Stimulated activated CD8-positive, alpha-beta memory T cell treated with anti-CD3 and anti-CD28 coated beads, Interleukin-7, amount 100 ng/mL, for 1 hour (primary cell): ENCODE measurements at places on chromosomes 3 and 15.

GRCh38 chr3:156488767-156489166 lies 66.2 kb downstream of the SSR3 start:
- no peak for DNase-seq

- DNase-seq: no peak
These were observed 32.3 kb downstream of the FSTL1 start for GRCh38 chr3:120418446-120418845.

DNA sequence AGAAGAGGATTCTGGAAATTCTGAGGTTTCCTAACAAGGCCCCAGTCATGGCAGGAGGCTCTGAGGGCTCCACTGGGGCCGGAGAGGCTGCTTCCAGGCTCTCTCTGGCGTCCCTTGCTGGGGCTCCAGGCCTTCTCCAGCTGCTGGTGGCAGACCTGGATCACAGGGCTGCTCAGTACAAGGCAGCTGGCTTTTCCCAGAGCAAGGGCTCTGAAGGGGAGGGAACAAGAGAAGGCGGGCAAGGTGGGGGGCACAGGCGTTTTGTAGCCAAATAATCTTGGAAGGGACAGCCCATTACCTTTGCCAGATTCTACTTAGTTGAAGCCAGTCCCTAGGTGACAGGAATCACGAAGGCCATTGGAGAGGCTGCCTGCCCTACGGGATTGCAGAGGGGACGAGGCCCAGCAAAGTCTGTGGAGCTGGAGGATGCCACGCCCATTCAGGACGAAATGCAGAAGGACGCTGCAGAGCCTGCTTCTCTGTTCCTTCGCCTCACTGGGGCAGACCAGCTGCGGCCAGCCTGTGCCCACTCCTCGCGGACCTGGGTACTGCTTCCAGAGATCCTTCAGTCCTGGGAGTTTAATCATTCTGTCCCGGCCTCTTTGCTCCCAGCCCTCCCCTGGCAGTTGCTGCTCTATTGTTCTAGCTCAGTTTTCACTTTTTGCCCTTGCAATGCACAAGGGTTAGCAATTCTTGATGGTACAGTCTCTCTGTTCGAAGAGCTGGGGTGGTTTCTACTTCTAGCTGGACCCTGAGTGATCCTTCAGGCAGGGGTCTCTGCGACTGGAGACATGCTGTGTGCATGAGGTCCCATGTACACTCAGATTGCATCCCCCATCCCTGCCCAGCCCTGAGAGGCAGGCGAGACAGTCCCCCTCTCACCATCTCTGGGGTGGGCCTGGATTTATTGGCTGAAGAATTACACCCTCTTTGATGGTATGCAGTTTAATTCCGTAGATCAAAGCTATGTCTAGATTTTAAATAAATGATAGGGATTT lies 149.3 kb upstream of the MEF2A start:
- no peak for DNase-seq

- DNase-seq: no peak
These were observed 3.7 kb upstream of the WDR82 start for GRCh38 chr3:52281981-52282801.

DNA sequence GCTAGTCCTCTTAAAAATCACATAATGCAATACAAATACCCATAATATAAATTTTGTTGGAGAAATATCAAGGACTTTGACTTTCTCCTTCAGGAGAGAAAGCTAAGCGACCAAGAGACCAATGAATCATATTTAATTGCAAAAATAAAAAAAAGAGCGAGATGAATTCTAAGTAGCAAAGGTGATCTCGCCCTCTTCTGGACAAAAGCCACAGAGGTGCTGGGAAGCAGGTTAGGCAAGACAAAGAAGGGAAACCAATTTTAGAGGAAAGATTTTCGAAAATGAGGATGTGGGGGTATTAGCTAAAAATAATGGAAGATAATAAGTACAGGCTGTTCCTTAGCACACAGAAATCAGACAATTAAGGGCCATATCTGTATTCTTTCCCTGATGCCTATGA lies 111.4 kb upstream of the PLAAT1 start:
- DNase-seq: no peak

- DNase-seq: no peak
These were observed 247.5 kb downstream of the DTWD1 start for GRCh38 chr15:49868348-49868747.

DNA sequence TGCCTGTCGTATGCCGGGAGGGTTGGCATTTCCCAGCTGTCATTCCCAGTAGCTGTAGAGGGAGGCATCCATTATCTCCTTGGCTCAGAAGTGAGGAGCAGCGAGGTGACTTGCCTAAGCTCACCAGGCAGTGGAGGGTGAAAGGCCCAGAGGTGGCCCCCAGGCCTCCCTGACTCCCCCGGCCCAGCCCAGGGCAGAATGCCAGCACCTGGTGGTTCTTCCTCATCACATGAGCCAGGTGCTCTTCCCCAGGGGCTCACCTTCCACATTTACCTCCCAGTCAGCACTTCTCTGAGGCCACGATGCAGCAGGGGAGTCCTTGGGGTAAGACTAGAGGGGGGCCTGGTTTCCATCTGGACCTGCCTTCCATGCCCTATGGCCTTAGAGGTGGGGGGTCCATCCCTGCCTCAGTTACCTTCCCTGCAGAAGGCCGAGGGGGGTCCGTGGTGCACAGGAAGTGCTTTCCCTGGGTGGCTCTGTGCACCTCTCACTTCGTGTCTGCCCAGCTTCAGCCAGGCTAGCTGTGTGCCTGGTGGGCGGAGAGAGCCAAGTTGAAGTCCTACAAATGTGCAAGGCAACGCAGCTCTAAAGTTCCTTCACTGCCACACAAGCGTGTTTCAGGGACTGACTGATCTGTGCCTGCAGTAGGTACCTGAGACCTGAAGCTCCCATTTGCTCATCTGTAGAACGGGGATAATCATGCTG lies 70.3 kb upstream of the PLXNA1 start:
- no peak for DNase-seq

- DNase-seq: no peak
These were observed 29.3 kb downstream of the FBLN2 start for GRCh38 chr3:13578251-13578650.

DNA sequence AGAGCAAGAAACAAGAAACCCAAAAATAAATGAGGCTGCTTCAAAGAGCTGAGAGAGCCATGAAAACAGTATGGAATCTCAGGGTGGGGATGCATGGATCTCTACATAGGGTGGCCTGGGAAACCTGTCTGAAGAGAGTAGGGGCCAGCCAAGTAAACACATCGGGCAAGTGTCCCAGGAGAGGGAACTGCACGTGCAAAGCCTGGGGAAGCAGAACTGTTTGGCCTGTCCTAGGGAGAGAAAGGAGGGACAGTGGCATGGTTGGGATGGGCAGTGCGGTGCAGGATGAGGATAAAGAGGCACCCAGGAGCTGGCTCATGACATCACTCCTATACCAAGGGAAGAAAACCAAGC lies 269.0 kb upstream of the ST8SIA2 start:
- no peak for DNase-seq

DNA sequence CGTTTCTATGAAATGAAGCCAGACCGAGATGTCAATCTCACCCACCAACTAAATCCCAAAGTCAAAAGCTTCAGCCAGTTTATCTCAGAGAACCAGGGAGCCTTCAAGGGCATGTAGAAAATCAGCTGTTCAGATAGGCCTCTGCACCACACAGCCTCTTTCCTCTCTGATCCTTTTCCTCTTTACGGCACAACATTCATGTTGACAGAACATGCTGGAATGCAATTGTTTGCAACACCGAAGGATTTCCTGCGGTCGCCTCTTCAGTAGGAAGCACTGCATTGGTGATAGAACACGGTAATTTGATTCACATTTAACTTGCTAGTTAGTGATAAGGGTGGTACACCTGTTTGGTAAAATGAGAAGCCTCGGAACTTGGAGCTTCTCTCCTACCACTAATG lies 41.9 kb upstream of the TRA2B start:
- DNase-seq: no peak

- no peak for DNase-seq
These were observed 37.3 kb downstream of the CD47 start for GRCh38 chr3:108053483-108053882.

GRCh38 chr3:42339321-42339720 lies 71.1 kb downstream of the LYZL4 start:
- DNase-seq: no peak

GRCh38 chr3:86737517-86737916 lies 253.4 kb downstream of the VGLL3 start:
- no peak for DNase-seq

- DNase-seq: no peak
These were observed 70.6 kb downstream of the ATP13A4 start for GRCh38 chr3:193483988-193484539.

GRCh38 chr3:8875836-8876235 lies 87.4 kb downstream of the RAD18 start:
- DNase-seq: no peak

GRCh38 chr15:74839526-74840395 lies 3.2 kb downstream of the ULK3 start:
- no peak for DNase-seq
